ENCODE measurements at places on chromosomes 1 and 21. TPM values are rescaled to one million over a fixed set of nuclear protein-coding genes. Genes with fewer than 3 reads are reported as not detected.

GRCh38 chr1:32305310-32305709 lies 13.4 kb downstream of the HDAC1 start:
- no peaks in the 10 kb centered on the region for H3K27me3 ChIP-seq
- H3K27ac ChIP-seq = no peak overlapping the region
- DNase-seq = no peak
- peaks cover 8% of the 10 kb centered on the region for H3K4me1 ChIP-seq
- no peaks in the 10 kb centered on the region for H3K36me3 ChIP-seq

DNA sequence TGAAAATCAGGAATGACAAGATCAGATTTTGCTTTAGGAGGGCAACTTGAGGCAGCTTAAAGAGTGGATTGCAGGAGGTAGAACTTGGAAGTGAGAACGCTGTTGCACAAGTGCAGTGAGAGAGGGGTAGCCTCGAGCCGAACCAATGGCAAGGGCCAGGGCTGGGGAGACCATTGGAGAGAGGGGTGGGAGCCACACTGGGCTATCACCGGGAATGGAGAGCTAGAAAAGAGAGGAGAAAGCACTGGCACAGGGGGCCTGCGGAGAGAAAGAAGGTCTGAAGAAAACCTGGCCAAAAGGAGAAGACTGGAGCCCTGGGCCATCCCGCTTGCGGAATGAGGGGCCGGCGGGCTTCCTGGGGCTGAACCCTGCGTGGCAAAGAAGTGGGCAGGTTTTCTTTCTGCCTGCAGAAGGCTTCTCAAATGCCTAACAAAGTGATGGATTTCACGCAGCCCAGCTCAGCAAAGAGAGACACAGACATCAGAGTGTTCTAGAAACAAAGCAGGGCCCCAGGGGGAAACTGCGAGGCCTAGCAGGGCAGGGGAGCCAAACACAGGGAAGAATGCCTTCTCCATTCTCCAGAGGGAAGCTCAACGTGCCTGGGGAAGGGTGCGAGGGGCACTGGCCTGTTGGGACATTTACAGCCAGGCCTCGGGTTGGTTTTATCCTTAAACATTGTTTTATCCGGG lies 1.2 kb upstream of the SLC37A1 start:
- H3K4me3 ChIP-seq = no peak overlapping the region
- DNase-seq = no peak
- no peaks in the 10 kb centered on the region for H3K36me3 ChIP-seq
- no peaks in the 10 kb centered on the region for H3K27me3 ChIP-seq
- peaks cover 4% of the 10 kb centered on the region for H3K4me1 ChIP-seq
- no peak overlapping the region for H3K27ac ChIP-seq

GRCh38 chr1:28115267-28115666 lies 26.9 kb upstream of the EYA3 start:
- no peak overlapping the region for H3K27ac ChIP-seq
- no peak for DNase-seq
- H3K4me3 ChIP-seq = no peak overlapping the region

GRCh38 chr1:171403393-171403792 lies 81.9 kb upstream of the PRRC2C start:
- no peaks in the 10 kb centered on the region for H3K27me3 ChIP-seq
- H3K4me1 ChIP-seq = no peaks in the 10 kb centered on the region
- DNase-seq = no peak
- no peaks in the 10 kb centered on the region for H3K36me3 ChIP-seq
- no peak overlapping the region for H3K4me3 ChIP-seq

GRCh38 chr1:183285746-183286145 lies 99.7 kb downstream of the LAMC2 start:
- no peak overlapping the region for H3K27ac ChIP-seq
- DNase-seq = no peak
- no peaks in the 10 kb centered on the region for H3K36me3 ChIP-seq
- H3K4me1 ChIP-seq = peaks cover 19% of the 10 kb centered on the region

- no peaks in the 10 kb centered on the region for H3K36me3 ChIP-seq
- no peak overlapping the region for H3K27ac ChIP-seq
- no peak overlapping the region for H3K4me3 ChIP-seq
Measured at GRCh38 chr1:5731110-5731423, 261.2 kb downstream of the NPHP4 start.

DNA sequence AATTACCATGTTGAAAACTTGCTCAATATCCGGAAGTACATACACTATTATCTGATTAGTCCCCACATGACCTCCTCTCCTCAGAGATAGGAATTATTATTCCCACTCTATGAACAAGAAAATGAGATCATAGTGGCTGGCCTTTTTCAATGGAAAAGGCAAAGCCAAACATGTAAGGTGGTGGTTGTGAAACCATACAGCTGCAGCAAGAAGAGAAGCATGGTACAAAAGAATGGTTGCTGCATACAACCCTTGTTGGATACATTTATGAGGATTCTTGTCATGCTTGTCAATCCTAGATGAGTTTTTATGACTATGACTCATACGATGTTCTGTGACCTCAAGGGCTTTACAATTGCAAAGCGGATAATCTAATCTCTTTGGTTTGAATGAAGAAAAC lies 514.7 kb downstream of the PLPP3 start:
- H3K27me3 ChIP-seq = no peaks in the 10 kb centered on the region
- DNase-seq = no peak
- H3K27ac ChIP-seq = no peak overlapping the region
- no peaks in the 10 kb centered on the region for H3K36me3 ChIP-seq
- H3K4me3 ChIP-seq = no peak overlapping the region

KRTAP13-2 gene
- not detected for total RNA-seq

GRCh38 chr1:202580619-202581018 lies 129.6 kb downstream of the SYT2 start:
- H3K4me1 ChIP-seq = peaks cover 29% of the 10 kb centered on the region
- H3K4me3 ChIP-seq = no peak overlapping the region
- no peaks in the 10 kb centered on the region for H3K36me3 ChIP-seq
- H3K27me3 ChIP-seq = no peaks in the 10 kb centered on the region

C1orf53 gene
- total RNA-seq = 2.2 TPM

DNA sequence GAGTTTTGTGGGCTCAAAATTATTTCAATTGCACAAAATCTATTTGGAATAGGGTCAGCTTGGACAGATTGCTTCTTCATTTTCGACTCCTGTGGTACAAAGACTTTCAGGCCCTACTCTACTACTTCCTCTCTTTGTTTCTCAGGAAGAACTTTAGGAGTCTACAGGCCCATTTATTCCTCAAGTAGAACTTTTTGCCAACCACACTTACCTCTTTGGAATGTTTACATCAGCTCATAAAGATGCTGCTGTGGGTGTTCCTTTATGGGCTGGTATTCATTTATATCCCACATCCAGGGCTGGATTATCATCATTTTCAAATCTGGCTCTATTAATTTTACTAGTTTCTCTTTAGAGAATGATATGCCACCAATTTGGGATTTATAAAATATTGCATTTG lies 46.3 kb upstream of the TNFSF18 start:
- no peaks in the 10 kb centered on the region for H3K36me3 ChIP-seq
- no peak overlapping the region for H3K27ac ChIP-seq
- DNase-seq = no peak
- H3K4me3 ChIP-seq = no peak overlapping the region
- H3K27me3 ChIP-seq = no peaks in the 10 kb centered on the region

EVA1C gene
- total RNA-seq = 53.6 TPM

FCER1G gene
- total RNA-seq = 19.3 TPM

DNA sequence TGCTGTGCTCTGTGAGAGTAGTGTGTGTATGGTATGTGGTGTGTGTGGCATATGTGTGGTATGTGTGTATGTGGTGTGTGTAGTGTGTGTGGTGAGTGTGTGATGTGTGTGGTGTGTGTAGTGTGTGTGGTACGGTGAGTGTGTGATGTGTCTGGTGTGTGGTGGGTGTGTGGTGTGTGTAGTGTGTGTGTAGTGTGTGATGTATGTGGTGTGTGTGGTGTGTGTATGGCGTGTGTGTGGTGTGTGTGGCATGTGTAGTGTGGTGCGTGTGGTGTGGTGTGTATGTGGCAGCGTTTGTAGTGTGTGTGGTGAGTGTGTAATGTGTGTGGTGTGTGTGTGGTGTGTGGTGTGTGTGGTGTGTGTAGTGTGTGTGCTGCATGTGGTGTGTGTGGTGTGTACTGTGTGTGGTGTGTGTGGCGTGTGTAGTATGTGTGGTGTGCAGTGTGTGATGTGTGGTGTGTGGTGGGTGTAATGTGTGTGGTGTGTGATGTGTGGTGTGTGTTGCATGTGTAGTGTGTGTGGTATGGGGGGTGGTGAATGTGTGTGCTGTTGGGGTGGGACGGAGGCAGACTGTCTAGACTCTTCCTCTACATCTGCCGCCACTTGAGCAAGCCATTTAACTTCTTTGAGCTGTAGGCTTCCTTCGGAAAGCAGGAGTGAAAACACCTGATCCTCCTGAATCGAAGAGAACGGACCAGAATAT lies 33.5 kb downstream of the GPA33 start:
- H3K36me3 ChIP-seq = no peaks in the 10 kb centered on the region
- H3K27me3 ChIP-seq = no peaks in the 10 kb centered on the region
- no peak for DNase-seq
- H3K4me1 ChIP-seq = no peaks in the 10 kb centered on the region

Measured in ovary (tissue), 10 donors.